PC-9 (cell line): ENCODE measurements at places on chromosomes 2 and 18. TPM values are rescaled to one million over a fixed set of nuclear protein-coding genes. Genes with fewer than 3 reads are reported as not detected.

Gene HEATR5B
- 10.4 and 13.0 TPM in 2 replicates for total RNA-seq

Gene CPLX4
- total RNA-seq = not detected in 2 replicates

Gene TNS1
- 5.5 and 6.0 TPM in 2 replicates for total RNA-seq

Gene MRPL33
- 81.9 and 86.3 TPM in 2 replicates for total RNA-seq

Gene INO80C
- total RNA-seq = 23.9 and 29.5 TPM in 2 replicates

Gene HOXD4
- not detected in 2 replicates for total RNA-seq

Gene KLHL29
- total RNA-seq = 3.1 and 3.4 TPM in 2 replicates
